ENCODE measurements at places on chromosomes 2 and 18. TPM values are rescaled to one million over a fixed set of nuclear protein-coding genes. Genes with fewer than 3 reads are reported as not detected.

Gene CPO
- total RNA-seq: not detected

Gene PASK
- 1.9 TPM for total RNA-seq

Gene CHRNG
- 697 TPM for total RNA-seq

Gene CAPN14
- 0.05 TPM for total RNA-seq

Gene CIDEA
- total RNA-seq: not detected

Gene SKA1
- 0.10 TPM for total RNA-seq
